ENCODE measurements at places on chromosomes 4 and X.

DNA sequence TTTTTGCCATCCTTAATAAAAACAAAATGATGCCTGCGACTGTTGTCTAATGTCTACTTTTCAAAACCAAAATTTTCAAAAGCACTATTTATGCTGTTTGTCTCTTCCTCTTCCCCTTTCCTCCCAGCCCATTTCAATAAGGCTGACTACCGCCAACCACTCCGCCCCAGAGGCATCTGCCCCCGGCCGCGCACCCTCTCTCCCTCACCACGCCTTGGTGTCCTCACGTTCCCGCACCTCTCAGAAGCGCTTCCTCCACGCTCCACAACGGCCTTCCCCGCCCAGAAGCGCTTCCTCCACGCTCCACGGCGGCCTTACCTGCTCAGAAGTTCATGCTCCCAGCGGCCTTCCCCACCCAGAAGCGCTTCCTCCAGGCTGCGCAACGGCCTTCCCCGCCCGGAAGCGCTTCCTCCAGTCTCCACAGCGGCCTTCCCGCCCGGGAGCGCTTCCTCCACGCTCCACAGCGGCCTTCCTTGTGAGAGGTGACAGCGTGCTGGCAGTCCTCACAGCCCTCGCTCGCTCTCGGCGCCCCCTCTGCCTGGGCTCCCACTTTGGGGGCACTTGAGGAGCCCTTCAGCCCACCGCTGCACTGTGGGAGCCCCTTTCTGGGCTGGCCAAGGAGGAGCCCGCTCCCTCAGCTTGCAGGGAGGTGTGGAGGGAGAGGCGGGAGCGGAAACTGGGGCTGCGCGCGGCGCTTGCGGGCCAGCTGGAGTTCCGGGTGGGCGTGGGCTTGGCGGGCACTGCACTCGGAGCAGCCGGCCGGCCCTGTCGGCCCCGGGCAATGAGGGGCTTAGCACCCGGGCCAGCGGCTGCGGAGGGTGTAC, 490.4 kb upstream of the ZFP42 start:
- no peak for DNase-seq

GRCh38 chr4:182190306-182190705, 52.9 kb upstream of the TENM3 start:
- no peak for DNase-seq

GRCh38 chrX:78321809-78322208, 5.6 kb downstream of the CYSLTR1 start:
- DNase-seq, result no peak

GRCh38 chr4:43682551-43682950, 766.1 kb downstream of the KCTD8 start:
- DNase-seq, result no peak

DNA sequence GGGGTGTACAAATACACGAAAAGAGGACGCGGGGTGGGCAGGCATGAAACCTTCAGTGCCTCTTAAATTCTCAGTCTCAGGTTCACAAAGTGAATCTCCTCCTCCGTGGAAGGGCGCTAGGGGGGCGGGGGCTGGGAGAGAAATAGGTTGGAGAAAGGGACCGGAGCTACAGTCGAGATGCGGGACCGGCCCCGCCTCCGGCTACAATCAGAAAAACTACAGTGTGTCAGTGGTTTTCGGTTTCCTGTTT, 3.4 kb downstream of the MAML3 start:
- no peak for DNase-seq

DNA sequence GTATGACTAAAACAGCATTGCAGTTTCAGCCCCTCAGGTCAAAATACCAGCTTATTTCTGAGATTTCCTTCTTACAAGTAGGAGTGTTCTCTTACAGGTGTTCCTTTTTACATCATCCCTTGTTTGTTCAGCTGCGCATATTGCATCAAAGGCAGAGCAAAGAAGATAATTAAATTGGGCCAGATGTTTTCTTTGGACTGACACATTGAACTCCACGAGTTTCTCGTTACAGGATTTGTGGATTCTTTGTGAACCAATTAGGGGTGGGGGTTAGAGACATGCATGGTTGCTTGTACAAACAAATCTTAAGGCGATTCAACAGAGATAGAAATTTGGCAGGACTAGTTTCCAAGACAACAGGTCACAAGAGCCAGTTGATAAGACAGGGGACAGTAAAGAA, 95.7 kb downstream of the SPANXN4 start:
- DNase-seq, result no peak

- DNase-seq, result no peak
These were observed 17.7 kb upstream of the PITX2 start for GRCh38 chr4:110640576-110640975.

DNA sequence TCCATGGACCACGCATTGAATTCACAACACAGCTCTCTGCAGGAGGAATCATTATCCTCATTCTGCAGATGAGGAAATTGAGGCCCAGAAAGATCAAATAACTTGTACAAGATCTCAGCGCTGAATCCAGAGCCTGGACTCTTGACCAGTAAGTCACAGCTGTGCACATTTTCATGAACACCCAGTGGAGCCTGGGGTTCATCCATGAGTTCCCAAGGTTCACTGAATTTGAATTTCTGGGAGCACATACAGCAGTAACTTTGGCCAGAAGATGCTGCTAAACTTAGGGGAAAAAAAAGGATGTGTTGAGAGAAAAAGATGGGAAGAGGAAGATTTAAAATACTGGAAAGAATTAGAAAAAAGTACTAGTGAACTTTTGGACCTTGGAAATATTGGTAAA, 218.7 kb upstream of the PPARGC1A start:
- DNase-seq, result no peak

DNA sequence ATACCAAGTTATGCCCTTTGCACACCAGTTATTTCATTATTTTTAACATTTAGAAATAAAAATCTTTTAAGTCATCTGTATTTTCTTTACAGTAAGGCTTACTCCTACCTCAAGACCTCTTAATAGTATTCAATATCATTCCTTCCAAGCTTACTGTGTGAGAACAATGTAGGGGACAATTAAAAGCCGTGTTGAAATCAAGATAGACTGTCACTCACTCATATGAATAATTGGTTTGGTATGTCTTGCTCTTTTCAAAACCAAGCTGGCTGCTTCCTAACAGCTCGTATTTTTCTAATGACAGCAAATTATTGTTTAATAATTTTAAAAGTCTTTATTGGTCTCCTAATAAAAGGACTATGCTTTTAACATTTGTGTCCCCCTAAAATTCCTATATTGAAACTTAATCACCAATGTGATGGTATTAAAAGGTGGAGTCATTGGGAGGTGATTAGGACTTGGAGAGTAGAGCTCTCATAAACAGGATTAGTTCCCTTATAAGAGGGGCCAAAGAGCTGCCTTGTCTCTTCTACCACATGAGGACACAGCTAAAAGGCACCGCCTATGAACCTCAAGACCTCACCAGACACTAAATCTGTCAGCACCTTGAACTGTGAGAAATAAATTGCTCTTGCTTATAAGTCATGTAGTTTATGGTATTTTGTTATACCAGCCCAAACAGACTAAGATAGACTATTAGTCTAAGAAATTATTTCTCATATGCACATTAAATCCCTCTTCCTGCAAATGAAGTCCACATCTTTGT, 4.1 kb downstream of the ABCB7 start:
- no peak for DNase-seq

GRCh38 chr4:142130666-142131065, 494.3 kb downstream of the IL15 start:
- no peak for DNase-seq

GRCh38 chr4:138392751-138393308, 150.7 kb upstream of the SLC7A11 start:
- no peak for DNase-seq

GRCh38 chr4:85783483-85783882, 308.5 kb downstream of the ARHGAP24 start:
- no peak for DNase-seq

- no peak for DNase-seq
These were observed 31.9 kb downstream of the NPFFR2 start for GRCh38 chr4:72063726-72064125.

DNA sequence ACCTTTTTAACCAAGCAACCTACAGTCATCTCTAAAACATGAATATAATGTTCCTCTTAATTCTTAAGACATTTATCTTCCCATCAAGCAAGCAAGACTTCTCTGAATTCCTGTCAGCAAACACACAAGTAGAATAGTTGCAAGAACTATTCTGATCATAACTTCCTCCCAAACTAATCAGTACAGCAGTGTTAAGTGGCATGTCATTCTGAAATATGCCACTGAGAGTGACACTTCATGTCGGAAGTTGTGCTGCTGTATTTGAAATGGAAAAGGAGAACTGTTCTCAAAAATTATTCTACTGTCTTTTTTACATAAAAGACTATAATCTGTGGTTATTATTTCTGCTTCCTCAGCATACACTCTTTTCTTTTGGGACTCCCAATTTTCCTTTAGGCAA, 546.6 kb downstream of the PCDH18 start:
- DNase-seq, result no peak

DNA sequence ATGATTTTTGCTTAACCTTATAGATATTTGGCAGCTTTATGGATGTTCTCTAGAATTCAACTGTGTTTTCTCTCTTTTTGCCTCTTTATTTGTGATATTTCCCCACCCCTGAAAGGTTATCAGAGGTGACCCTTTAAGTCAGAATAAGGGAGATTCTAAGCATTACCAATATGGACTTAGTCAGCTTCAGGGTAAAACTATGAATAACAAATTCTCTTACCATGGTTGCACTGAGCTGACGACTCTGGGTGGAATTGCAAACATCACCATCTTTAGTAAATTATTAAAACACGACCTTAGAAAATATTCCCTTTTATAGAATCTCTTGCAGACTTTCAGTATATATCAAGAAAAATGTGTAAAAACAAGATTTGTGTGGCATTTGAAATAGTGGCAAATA, 21.6 kb downstream of the TRPC3 start:
- no peak for DNase-seq

DNA sequence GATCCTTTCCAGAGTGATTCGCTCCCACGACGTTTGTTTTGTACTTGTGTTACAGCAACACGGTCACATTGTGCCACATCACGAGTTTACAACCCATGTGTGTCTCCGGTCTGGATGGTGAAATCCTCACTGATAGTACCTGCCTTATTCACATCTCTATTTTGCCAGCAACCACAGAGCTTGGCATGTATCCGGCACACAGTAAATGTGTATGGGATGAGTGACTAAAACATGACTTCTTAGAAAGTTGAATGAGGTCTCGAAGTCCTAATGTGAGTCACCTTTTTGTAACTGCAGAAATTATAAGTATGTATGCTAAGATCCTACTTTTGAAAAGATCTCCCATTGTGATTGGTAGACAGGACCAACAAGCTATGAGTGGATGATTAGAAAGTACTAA, 7.5 kb downstream of the STOX2 start:
- DNase-seq, result no peak

DNA sequence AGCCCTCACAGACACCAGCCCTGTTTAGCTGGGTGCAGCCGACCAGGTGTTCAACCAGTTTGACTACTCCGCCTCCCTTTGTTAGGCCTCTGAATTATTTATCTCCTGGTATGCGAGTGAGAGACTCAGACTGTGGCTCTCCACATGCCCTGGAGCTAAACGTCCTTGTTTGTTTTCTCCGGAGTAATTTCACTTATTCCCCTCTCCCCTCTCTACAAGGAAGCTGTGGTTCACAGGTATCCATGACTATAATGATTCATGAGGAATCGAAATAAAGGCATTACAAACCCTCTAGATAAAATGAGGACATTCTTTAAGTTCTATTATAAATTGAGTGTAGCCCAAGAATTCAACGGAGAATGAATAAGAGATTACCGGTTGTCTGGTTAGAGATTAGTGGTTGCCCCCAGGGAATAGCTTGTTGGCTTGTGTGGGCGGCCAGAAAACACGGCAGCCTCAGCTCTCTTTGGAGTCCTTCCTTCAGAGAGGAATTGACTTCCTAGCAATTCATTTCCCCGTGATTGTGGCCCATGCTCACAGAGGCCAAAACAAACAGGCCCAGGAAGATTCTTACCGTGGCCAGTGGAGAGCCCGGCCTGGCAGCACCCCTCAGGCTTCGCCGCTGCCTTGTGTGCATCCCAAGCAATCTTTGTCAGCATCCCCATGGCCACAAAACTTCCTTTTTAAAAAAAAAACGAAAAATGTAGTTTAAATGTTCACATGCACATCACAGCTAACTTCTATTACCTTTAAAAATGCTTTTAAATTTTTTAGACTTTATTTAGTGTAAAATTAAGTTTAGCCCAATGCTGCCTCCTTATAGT, 60.2 kb upstream of the CBR4 start:
- no peak for DNase-seq

GRCh38 chr4:31518796-31519250, 798.7 kb downstream of the PCDH7 start:
- DNase-seq, result no peak

DNA sequence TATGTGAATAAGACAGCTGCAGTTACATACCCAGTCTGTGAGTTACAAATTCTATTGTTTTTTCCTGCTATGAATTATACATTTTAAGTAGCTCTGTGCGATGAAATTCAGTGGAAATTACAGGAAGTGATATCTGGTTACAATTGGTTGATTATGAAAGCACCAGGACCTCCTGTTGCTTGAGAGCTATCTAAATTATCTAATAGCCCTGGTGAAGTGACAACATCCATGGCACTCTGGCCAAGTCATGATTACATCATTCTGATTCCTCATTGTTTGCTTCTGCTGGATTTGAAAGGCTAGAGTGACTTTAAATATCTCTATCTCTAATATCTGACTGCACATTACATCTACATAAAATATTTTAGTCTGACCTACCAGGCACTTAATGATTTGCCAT, 515.0 kb downstream of the CFAP47 start:
- DNase-seq, result no peak

GRCh38 chrX:45811326-45811725, 610.6 kb upstream of the DIPK2B start:
- no peak for DNase-seq

DNA sequence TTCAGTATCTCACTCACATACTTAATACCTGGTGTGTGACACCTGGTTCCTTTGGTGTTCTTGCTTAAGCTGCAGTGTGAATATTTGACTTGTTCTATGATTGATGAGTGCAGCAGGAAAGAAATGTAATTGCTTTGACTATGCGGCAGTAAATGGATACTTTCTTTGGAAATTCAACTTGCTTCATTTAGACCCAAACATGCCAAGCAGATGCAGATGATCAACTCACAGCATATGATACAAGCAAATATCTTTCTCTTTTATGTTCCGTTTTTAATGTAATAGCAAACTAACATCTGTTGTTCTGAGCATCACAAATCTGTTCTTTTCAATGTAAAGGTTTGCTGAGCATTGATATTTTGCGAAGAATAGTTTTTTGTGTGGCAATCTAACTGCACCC, 549.5 kb downstream of the C4orf33 start:
- DNase-seq, result no peak

- no peak for DNase-seq
These were observed 349.9 kb downstream of the FAM47B start for GRCh38 chrX:35292522-35292921.

- DNase-seq, result no peak
These were observed 25.8 kb downstream of the RTL9 start for GRCh38 chrX:110384490-110384889.
